ENCODE measurements at places on chromosomes 3 and 15.

GRCh38 chr15:40932156-40932555 is 3.0 kb downstream of the DLL4 start:
- DNase-seq = no peak

DNA sequence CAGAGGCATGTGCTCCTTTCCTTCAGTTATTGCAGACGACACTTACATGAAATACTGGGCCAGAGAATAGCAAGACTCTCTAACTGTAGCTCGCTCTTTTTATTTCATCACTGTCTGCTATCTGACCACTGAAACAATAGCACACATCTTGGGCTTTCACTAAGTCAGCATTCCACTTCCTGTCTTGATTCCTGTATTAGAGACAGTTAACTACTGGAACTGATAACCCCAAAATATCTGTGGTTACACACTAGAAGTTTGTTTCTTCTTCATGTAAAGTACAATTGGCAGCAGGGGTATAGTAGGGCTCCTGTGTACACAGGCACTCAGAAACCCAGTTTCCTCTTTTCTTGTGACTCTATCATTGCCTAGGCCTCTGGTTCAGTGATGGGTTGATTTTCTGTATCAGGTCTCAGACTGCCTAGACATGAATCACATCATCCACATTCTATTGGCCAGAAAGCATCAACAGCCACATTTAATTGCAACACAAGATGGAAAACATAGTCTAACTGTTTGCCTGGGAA is 230.2 kb upstream of the CD96 start:
- DNase-seq = no peak

- no peak for DNase-seq
These were observed 19.3 kb downstream of the CACNA1D start for GRCh38 chr3:53513556-53514190.

DNA sequence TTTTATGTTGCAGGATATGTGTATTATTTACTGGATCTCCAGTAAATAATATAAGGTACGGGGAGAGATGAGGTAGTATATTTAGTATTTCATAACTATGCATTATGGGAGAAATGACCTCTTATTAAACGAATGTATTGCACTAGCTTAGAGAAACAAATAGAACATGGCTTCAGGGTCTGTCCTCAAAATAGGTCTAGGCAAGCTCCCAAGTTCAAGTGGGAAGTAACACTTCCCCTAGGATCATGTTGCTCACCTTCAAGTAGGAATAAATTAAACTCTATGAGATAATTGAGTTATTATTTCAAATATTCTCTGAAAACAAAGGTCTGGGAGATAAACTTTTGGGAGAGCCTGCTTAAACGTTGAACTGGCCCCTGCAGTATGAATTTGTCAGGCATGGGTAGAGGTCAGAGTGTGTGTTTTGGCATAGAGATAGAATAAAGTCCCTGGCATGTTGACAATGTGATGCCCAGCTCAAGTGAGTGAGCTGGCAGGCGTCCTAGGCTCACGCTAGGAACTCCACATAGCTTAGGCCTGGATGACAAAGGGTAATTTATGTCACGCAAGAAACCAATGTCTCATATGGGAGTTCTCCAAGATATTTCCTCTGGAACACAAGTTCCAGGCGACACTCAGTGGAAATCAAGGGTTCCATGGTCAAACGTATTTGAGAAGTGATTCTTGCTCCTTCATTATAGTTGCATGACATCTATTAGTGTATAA is 236.8 kb downstream of the CACNA2D3 start:
- DNase-seq = no peak

- DNase-seq = no peak
These were observed 84.8 kb downstream of the PPCDC start for GRCh38 chr15:75107908-75108838.

GRCh38 chr15:91469632-91470567 is 369.8 kb downstream of the SV2B start:
- DNase-seq = no peak

DNA sequence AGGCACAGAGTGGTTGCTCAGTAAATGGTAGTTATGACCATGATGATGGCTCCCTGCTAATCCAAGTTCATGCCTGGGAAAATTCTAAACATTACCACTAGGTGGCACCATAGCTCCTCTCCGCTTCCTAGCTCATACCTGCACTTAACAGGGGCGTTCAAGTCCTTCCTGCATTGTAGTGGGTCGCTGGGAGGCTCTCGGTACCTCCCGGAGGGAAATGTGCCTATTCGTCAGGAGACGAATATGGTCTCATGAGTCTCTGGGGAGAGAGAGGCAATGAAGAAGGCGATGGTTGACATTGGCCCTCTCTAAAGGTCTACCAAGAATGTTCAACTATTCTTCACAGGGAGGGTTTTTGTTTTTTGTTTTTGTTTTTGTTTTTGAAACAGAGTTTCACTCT is 10.9 kb downstream of the MESP1 start:
- DNase-seq = no peak

DNA sequence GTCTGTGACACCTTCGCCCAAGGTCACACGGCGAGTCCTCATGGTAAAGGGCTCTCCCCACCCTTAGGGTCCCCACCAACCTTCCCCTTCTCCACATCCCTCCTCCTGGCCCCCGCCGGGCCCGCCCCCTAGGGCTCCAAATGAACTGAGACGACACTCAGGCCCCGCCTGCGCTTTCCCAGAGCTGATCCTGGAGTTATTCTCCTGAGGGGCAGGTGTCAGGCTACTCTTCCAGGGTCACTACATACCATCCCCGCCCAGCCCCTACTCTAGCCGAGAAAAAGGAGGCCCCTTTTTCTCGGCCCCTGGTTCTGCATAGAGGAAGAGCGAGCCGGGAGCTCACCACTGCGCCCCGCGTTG is 292 bp downstream of the USP4 start:
- DNase-seq = no peak

DNA sequence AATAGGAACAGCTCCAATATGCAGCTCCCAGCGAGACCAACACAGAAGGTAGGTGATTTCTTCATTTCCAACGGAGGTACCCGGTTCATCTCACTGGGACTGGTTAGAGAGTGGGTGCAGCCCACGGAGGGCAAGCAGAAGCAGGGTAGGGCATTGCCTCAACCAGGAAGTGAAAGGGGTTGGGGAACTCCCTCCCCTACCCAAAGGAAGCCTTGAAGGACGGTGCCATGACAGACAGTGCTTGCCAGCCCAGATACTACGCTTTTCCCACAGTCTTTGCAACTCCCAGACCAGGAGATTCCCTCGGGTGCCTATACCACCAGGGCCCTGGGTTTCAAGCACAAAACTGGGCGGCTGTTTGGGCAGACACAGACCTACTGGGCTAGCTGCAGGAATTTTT is 576.9 kb upstream of the NECTIN3 start:
- no peak for DNase-seq

GRCh38 chr15:66670175-66670574 is 31.9 kb upstream of the SMAD6 start:
- DNase-seq = no peak

GRCh38 chr3:106092792-106093191 is 224.0 kb upstream of the CBLB start:
- DNase-seq = no peak

DNA sequence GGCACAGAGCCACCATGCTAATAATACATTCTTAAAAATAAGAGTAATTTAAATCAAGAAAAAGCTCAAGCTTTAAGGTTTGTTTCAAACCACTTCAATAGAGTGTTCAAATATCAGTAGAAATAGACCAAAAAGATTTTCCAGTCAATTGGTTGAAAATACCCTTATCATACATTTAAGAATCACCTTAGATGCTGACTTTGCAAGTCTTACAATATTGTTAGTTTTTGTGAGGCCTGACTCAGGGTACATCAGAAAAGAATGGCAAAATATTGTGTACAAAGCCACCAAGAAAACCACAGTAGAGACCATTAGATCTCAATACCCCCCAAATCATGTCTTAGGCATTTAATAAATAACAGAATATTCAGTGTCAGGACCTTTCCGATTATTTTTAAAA is 19.8 kb upstream of the NRG4 start:
- no peak for DNase-seq

DNA sequence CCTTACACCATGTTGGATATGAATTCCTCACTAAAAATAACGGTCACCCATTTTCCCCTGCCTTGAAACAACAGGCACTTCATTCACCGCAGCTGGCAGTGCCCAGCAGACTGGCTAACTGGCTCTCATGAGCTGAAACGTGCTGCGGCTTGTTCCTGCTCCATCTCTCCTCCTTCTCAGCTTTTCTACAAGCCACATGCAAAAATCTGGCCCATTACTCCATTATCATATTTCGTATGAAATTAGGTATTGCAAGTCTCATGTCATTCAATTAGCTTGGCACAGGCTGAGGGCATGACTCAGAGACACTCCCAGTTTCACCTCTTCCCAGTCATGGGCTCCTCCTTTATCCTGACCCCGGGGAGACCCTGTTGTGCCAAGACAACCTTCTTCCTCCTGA is 60.0 kb downstream of the MAGEF1 start:
- DNase-seq = no peak

Measured in stimulated activated CD4-positive, alpha-beta T cell treated with anti-CD3 and anti-CD28 coated beads, Interleukin-1b, Interleukin-23, amount 100 ng/mL, for 1 hour (primary cell).